ELR (cell line): ENCODE measurements at places on chromosomes 16 and 17.

DNA sequence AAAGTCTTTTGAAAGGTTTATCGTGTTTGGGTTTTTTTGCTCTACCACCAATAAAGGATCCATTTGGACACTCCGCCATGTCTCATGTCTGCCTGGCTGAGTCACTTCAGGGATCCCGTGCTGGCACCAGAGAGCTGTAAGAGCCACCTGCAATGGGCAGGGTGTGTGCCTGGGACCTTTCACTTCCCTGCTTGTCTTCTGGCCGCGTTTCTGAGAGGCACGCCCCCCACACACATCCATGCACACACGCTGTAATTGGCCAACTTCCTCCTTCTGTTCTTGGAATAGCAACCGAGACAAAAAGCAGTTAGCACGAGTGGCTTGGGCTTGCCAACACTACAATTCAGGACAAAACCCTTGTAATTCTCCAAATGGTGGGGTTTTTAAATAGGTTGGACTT is 9.8 kb upstream of the SOST start:
- no peak for DNase-seq

- peak; percentile 80 for DNase-seq
These were observed 3.1 kb upstream of the SETD6 start for GRCh38 chr16:58511933-58512815.

GRCh38 chr16:68079626-68080344 is 5.4 kb upstream of the NFATC3 start:
- no peak for DNase-seq

- no peak for DNase-seq
These were observed 16.6 kb downstream of the KATNB1 start for GRCh38 chr16:57752203-57752580.

- DNase-seq = no peak
These were observed 16.0 kb downstream of the RAB11FIP3 start for GRCh38 chr16:441447-441846.

GRCh38 chr16:89412811-89413210 is 77.5 kb downstream of the ANKRD11 start:
- DNase-seq = no peak

- no peak for DNase-seq
These were observed 26.6 kb downstream of the IQCK start for GRCh38 chr16:19744670-19745069.

DNA sequence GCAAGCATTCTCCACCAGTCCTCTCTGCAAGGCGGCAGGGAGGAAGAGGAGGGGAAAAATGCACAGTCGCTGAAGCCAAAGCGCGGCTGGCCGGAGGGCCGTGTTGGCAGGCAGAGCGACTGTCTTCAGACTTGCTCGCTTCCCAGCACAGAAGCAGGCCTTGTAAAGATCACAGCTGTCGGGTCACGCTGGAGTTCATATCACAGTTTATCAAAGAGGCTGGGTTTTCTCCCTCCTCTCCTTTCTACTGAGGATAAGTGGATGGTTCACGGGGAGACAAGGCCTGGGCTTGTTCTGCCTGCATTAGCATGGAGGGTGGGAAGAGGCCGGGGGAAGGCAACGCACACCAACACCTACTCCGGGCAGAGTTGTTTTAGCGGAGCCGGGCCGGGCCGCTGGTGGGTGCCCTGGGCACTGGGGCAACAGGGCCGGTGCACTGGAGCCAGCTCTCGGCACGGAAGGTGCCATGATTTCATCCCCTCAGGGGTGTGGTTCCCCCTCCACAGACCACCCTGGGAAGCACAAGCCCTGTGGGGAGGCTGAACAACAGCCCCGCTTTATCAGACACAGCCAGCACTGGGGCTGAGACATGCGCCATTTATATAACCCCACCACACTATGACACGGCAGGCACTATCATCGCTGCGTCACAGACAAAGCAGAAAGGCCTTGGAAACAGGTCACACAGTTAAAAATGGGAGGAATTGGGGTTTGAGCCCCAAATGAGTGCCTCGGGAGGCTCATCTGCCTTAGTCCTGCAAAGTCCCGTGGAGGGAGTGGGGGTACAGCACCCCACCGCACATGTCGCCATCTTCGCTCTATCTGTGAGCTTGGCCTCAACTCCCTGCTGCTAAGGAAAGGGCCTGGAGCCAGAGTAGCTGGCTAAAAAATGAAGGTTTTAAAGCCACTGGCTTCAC is 40.3 kb upstream of the MTSS2 start:
- no peak for DNase-seq

DNA sequence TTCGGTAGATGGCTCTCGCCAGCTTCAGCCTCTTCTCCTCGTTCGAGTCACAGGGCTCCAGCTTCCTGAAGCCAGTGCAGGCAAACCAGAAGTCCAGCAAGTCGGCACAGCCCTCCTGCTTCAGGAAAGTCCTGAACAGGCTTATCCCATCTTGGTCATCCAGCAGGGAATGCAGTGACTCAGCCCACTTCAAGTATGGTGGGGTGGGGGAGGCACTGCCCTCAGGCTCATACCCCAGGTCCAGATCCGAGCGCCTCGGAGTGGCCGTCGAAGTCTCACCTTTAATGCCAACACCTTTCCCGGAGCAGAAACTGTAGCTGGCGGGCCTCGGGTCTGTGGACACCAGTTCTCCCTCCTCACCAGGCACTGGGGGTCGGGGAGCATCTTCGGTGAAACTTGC is 5.9 kb downstream of the AXIN1 start:
- peak; percentile 61 for DNase-seq

DNA sequence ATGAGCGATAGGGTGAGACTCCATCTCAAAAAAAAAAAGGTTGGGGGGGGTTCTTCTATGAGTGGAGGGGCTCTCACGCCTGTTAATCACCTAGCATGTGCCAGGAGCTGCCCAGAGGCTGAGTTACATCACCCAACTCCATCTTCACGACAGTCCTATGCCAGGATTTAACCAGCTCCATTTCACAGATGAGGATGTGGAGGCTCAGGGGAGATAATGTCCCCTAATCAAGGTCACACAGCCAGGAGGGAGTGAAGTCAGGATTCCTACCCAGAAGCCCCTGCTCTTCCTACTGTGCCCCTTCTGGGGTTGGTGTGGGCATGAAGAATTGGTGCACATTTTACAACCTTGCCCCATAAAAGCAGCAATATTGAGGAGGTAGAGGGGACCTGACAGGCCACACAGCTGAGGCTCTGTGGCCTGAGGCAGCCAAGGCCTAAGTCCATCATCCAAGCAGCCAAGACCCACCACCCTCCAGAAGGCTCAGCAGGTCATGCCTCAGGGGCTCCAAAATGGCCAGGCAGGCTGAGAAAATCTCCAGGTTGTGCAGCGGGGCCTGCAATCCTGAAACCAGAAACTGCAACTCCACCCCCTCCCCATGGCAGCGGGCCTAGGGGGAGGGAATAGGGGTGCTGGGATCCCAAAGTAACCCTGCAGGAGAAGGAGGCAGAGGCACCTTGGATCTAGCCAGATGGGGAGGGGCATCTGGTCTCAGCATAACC is 6.9 kb downstream of the PPY start:
- DNase-seq = no peak

DNA sequence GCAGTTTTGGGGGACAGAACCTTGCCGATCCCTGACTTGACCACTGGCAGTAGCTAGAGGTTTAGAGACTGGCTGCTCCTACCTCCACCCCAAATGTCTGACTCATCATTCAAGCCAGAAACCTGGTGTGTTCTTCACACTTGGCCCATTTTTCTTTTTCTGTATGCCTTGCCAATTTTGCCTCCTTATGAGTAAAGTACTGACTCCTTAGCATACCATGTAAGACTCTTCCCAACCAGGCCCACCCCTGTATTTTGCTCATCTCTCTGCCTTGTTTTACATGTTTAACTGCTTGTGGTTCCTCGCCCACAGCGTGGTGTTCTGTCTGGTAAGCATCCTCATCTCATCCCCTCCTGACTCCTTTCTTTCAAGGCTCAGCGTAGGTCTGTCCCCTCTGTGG is 37.9 kb downstream of the NUP88 start:
- DNase-seq = peak; percentile 22

DNA sequence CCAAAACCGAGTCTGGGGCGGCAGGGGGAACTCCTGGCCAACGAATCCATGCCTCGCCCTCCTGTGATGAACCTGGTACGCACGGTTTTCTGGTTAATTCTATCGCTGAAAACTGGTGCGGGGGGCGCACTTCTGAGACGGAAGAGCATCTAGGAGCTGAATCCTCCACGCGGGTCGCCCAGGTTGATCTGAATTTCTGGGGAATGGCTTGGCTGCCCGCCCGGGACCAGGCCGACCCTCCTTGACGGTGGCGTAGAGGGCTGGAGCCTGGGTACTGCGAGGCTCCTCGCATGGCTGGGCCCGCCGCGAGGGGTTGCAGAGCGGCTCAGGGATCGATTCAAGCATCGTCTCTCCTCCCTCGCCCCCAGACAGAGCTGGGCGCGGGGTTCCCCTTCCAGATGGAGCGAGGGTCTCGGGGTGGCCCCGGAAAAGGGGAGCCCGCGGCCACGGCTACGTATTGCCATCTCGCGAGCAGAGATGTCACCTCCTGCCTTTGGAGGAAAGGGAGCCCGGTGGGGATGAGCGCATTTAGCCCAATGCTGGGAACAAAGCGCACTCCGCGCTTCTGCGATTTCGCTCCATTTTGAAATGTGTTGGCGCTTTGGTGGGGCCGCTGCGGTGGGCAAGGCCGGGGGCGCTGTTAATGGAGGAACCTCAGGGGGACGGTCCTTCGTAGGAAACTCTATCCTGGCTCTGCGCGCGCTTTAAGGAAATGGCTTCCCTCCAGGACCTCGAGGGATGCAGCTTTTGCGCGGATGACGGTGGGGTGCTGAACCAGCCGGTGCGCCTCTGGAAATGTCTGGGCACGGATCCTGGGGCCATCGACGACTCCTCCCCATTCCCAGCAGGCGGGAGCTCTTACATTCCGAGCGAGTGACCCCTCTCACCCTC is 2.7 kb downstream of the MAPT start:
- DNase-seq = no peak

- DNase-seq = no peak
These were observed 4.3 kb downstream of the ZNF768 start for GRCh38 chr16:30521873-30522641.

GRCh38 chr17:11097121-11097520 is 143.9 kb upstream of the SHISA6 start:
- no peak for DNase-seq

DNA sequence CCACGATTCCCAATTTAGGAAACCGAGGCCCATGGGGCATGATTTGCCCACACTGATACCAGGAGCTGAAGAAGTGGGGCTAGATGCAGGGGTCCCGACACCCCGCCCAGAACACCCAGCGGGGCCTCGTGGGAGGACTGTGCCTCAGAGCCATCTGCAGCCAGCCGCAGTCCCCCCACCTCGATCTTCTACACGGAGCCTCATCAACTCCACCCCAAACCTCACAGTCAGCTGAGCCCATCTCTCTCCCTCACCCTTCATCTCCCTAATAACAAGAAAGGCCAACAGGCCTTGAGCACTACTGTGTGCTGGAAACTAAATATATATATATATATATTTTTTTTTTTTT is 4.2 kb downstream of the ITGAE start:
- DNase-seq = no peak

DNA sequence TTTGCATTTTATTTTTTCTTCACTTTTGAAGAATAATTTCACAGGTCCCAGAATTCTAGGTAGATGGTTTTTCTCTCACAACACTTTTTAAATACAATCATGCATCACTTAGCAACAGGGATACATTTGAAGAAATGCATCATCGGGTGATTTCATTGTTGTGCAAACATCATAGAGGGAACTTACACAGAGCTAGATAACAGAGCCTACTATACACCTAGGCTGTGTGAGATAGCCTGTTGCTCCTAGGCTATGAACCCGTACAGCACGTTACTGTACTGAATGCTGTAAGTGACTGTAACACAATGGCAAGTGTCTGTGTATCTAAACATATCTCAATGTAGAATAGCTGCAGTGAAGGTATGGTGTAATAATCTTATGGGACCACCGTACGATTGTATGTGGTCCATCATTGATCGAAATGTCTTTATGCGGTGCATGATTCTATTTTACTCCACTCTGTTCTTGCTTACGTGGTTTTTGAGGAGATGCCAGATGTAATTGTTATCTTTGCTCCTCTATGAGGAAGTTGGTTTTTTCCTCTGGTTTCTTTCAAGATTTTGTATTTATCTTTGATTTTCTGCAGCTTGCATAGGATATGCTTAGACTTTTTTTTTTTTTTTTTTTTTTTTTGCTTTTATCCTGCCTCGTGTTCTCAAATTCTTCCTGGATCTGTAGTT is 35.5 kb upstream of the TMEM92 start:
- no peak for DNase-seq

DNA sequence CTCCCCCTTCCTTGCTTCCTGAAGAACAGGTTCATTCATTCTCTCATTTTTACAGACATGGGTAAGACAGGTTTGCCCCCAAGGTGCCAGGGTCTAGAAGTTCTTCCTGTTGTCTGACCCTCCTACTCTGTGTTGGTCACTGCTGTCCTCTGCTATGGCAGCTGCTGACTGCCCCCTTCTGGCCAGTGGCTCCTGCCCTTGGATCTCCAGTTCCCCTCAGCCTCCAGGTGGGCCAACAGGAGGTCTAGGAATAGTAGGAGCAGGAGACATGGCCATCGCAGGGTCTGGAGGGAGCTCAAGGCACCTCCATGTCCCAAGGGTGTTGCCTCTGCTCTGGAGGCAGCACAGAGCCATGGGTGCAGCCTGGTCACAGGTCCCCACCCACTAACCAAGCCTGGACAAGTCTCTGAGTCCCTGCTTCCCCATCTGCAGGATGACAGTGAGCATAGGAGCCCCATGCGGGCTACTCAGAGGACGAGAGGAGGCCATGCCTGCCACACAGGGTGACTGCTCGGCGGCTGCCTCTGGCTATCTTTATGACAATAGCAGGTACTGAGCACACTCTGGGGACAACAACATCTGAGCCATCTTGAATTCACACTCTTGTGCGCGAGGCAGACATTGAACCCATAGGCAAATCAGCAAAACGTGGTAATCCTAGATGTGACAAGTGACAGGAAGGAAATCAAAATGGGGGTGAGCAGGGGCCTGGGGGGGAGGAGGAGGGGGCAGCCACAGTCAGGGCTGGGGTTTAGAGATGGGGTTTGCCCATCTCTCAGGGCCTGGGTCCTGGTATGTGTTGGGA is 27.0 kb upstream of the NXPH3 start:
- peak; percentile 51 for DNase-seq

- DNase-seq = no peak
These were observed 2.8 kb downstream of the SLC13A2 start for GRCh38 chr17:28476076-28476865.

DNA sequence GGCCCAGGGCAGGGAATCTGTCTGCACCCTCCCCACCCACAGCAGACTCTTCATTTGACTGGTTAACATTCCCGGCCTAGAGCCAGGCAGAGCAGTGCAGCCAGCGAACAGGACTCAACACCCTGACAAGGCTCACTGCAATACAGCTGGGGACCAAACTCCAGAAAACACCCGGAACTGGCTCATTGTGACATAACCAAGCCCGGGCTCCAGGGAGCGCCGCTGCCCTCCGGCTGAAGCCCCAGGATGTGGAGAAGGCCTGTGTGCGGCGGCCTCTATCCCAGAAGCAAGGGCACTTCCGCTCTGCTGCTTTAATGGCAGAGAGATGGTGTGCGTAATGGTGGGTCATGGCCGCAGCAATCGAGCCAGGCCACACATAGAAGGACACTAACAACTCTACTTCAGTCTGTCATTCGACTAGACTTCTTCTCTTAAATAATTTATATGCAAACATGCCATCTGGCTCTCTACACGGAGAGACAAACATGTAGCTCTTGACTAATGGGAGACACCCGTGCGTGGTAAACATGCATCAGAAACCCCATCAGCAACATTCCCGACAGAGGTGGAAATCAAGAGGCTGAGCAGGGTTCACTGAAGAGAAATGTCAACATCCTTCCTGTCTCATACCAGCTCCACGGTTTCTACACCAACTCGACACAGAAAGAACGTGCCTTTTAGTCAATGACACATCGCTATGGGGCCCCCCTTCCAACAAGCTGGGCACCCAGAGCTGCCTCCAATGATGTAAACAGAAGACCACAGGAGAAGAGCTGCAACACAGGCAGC is 18.0 kb downstream of the KLHDC4 start:
- DNase-seq = no peak
